Left renal pelvis (tissue), 4 donors: ENCODE measurements at places on chromosomes 11 and 22.
A peak's percentile ranks its signal among the peaks of the same experiment; 100 is the strongest.

DNA sequence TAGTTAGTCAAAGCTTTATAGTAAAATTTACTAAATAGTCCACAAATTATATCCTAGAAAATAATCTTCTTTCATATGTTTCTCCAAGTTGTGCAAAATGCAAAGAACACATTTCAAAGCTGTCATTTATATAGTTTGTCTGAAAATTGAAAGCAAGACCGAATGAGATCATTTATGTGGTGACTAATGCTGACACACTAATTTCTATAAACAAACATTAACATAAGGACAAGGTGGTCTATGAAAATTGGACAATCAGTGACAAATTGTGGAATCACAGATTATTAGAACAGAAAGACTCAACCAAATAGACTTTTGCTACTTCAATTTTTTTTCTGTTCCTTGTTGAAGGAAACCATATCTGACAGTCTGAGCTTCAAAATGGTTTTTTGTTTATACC is 1056.1 kb downstream of the LRRC4C start:
- DNase-seq: no peak

- no peak for DNase-seq
Observed at GRCh38 chr11:130779267-130779666, 137.0 kb downstream of the SNX19 start.

GRCh38 chr11:64337538-64338249 is 2.3 kb upstream of the CCDC88B start:
- no peak for DNase-seq

- no peak for DNase-seq
Observed at GRCh38 chr22:42396621-42397331, 35.4 kb downstream of the NFAM1 start.

- DNase-seq: no peak
Observed at GRCh38 chr11:93504110-93505095, 38.8 kb downstream of the SMCO4 start.

DNA sequence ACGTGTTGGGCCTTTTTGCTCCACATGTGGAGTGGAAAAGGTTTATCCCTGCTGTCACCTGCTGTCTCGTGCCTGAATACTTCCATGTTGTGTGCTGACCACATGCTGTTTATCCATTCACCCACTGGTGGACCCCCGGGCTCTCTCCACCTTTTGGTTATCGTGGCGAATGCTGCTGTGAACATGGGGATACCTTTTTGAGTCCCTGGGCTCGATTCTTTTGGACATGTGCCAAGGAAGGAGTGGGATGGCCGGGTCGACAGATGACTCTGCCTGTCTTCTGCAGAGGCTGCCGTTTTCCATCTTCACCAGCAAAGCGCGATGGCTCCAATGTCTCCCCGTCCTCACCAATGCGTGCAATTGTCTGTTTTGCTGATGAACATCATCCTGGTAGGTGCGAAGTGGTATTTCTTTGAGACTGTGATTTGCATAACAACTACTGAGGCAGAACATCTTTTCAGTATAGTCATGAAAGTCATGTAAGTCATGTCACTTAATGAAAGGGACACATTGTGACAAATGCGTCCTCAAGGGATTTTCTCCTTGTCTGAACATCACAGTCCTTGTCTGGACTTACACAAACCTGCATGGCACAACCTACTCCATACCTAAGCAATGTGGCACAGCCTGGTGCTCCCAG is 758.7 kb downstream of the BRD1 start:
- DNase-seq: no peak

- no peak for DNase-seq
Observed at GRCh38 chr11:113274713-113275582, 39.4 kb upstream of the TTC12 start.

- DNase-seq: no peak
Observed at GRCh38 chr11:100778166-100778785, 91.2 kb downstream of the ARHGAP42 start.

GRCh38 chr11:43923406-43924111 is 18.9 kb upstream of the C11orf96 start:
- no peak for DNase-seq

DNA sequence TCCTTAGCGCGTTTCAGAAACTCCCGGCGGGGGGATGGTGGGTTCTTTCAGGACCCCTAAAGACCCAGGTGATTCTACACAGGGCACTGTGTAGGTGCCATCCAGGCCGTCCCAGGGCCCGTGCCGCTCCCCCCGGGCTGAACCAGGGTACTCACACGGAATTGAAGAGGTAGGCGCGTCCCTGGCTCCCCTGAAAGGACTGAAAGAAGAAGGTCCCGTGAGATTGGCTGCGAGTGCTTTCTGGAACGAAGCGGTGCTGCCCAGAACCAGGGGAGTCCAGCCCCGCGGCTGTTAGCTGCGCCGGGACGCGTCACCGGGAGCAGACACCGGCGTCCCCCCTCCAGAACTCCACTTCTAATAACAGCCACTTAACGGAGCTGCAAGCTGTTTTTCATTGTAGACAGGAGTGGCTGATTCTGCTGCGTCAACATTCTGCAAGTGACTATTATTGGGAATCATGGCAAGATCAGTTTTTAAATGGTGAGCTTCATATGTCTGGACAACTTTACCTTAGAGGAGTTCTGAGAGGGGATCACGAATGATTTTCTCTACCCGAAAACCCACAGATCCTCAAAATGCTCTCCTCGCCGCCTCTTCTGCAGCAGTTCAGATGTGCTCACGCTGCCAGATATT is 31.8 kb downstream of the YPEL1 start:
- no peak for DNase-seq

- no peak for DNase-seq
Observed at GRCh38 chr11:113181094-113181493, 133.3 kb upstream of the TTC12 start.

DNA sequence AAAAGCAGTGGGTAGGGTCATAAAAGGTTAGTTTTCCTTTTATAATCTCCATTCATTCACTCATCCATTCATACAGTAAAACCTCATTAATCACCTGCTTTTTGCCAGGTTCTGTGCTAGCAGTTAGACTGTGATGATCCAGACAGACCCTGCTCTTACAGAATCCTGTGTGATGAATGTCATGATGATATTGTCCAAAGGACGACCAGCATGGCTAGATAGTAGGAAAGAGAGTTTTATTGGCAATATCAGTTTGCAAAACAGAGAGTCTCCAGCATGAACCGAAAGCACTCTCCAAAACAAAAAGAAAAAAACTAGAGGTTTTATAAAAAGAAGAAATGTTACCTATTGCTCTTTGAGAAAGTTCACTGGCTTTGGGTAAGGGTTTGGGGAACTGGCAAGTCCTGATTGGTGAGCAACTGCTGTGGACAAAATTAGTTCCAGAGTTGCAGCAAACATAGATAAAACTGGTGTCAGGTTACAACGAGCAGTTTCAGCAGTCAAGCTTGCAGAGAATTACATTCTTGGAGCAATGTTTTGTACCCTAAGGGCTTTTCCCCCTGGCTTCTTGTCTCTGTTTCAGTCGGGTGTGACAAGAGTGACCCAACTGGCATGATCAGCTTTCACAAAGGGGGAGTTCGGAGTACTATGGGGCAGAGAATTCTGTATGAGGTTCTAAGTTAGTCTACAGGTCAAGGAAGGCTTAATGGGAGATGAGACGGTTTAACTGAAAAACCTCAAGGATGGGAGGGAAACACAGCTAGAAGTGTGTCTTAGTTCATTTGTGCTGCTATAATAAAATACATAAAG is 58.3 kb downstream of the HSD17B12 start:
- peak; percentile 34 for DNase-seq

DNA sequence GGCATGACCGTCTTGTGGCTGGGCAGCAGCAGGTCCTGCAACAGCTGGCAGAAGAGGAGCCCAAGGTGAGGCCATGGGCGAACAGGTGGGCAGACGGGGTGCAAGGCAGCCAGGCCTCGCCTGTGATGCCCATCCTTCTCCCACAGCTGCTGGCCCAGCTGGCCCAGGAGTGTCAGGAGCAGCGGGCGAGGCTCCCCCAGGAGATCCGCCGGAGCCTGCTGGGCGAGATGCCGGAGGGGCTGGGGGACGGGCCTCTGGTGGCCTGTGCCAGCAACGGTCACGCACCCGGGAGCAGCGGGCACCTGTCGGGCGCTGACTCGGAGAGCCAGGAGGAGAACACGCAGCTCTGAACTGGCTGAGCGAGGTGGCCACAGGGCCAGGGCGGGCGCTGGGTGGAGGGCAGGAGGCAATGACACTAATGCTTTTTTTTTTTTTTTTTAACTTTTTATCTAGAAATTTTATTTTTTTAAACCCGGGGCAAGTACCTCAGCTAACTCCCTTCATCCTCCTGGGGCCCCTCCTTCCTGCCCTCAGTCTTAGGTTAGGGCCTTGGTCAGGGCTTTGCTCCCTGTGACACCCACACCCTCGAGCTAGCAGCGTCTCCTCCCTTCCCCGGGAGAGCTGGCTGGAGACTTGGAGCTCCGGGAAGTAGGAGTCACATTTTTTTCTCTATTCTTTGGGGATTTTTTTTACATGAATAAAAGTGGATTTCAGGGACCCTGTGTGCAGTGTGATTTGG is 16.0 kb downstream of the PLCB3 start:
- no peak for DNase-seq

DNA sequence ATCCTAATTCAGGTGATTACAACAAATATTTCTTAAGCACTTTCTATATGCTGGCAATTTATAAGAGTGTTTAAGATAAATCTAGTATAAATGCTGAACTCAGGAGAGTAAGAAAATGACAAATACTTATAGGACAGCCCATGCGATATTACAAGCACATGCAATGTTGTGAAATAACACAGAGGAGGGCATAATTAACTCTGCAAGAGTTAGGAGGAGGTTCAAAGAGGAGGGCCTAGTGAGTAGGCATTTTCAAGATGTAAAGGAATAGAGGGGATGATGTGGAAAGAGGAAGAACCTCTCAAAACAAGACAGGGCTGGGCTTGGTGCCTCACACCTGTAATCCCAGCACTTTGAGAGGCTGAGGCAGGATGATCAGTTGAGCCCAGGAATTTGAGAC is 37.1 kb upstream of the IL17RA start:
- DNase-seq: no peak

GRCh38 chr11:83475760-83476159 is 189.6 kb upstream of the CCDC90B start:
- DNase-seq: no peak

DNA sequence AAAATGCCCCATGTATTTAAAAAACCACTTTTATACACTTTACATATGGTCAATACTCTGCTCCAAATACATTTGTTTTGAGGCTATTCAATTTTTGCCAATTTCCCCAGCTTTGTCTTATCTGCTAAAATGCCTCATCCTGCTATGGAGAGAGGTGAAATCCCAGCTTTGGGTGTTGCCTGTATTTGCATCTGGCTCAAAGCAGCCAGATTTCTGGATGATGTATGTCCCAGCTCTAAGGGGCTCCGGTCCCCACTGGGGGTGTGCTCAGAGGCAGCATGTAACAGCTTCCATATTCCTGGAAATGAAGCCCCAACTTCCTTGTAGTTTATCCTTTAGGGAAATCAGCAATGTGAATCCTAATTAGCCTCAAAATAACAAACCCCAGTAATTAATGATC is 59.5 kb downstream of the WT1 start:
- no peak for DNase-seq

- no peak for DNase-seq
Observed at GRCh38 chr11:64359712-64360445, 917 bp downstream of the RPS6KA4 start.

DNA sequence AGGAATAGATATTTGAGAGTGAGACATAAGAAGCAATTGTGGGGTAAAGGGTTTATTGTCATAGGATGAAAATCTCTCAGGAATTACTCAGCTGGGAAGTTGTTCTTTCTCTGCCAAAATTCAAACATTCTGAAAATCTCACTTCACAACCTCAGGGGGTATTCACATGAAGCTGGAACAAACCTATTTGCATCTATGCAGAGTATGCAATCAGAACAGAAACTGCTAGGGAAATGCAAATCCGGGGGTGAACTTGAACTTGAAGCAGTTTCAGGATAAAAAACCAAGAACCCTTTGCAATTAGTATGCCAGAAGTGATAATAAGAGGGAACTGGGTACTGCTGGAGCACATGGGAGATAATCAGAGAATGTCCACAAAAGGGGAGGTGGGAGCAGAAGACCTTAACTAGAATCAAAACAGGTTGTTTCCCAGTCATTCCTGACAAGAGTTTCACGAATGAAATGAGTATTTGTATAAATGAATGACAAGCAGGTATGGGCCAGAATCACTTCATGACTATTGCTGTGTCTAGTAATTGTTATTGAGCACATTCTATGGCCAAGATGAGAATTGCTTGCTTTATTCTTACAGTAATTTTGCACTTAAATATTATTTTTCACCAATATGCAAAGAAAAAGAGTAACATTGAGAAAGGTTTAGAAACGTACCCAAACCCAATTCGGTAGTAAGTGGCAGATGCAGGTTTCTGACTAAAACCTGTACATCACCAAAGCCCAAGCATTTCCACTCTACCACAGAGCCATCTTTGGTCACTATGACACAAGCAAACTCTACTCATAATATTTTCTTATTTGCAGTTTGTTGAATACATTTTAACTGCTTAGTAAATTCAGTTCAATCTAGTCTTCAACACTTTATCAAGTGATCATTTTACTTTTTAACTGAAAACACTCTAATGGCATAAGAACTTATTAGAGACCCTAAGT is 61.8 kb upstream of the UBASH3B start:
- DNase-seq: no peak

DNA sequence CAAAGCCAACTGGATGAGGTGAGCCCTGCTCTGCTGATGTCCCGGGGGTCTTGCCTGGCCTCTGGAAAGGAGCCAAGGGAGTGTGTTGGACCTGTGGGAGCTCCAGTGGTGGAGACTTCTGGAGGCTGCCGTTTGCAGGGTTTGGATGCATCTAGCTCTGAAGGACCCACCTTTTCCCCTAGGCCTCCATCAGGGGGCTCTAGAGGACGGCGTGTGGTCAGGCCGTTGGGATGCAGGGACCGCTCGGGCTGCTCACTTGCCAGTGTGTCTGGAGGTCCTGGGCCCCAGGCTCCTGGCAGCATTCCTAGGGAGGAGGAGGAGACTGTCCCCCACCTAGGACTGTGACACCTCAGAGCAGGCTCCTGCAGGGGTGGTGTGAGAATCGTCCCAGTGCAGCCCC is 58.3 kb downstream of the PRDM11 start:
- no peak for DNase-seq

DNA sequence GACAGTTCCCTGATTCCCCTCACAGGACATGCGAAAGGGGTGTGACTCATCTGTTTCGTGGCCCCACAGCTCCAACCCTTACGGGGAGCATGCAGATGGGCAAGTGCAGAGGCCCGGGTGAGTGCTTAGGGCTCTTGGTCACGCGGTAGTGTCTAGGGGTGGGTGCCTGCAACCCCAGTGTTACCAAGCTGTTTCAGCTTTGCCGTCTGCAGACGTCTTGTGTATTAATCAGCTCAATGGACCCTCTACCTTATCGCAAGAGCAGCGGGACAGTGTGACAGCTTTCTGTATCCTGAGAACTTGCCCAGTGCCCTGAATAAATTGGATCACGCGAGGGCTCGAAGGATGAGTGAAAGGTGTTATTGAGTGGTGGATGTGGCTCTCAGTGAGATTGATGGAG is 816.4 kb upstream of the ANO3 start:
- no peak for DNase-seq

GRCh38 chr11:107619926-107620325 is 29.0 kb downstream of the ELMOD1 start:
- no peak for DNase-seq

- no peak for DNase-seq
Observed at GRCh38 chr22:21047035-21047661, 1.4 kb downstream of the LRRC74B start.
